ENCODE measurements at places on chromosomes 12 and 14. TPM values are rescaled to one million over a fixed set of nuclear protein-coding genes. Genes with fewer than 3 reads are reported as not detected.

The HSPB8 gene
- polyA plus RNA-seq, result 14.3 TPM

The IFNG-AS1 gene
- polyA plus RNA-seq, result not detected

The PAPLN gene
- 18.3 TPM for polyA plus RNA-seq

The EGLN3 gene
- 4.3 TPM for polyA plus RNA-seq

The ALDH2 gene
- polyA plus RNA-seq, result 115 TPM

The SRRM4 gene
- polyA plus RNA-seq, result 0.02 TPM

The PRH2 gene
- 0.28 TPM for polyA plus RNA-seq

The SSTR1 gene
- polyA plus RNA-seq, result 2.1 TPM

The IRF9 gene
- polyA plus RNA-seq, result 87.4 TPM

The TEX22 gene
- polyA plus RNA-seq, result not detected

DNA sequence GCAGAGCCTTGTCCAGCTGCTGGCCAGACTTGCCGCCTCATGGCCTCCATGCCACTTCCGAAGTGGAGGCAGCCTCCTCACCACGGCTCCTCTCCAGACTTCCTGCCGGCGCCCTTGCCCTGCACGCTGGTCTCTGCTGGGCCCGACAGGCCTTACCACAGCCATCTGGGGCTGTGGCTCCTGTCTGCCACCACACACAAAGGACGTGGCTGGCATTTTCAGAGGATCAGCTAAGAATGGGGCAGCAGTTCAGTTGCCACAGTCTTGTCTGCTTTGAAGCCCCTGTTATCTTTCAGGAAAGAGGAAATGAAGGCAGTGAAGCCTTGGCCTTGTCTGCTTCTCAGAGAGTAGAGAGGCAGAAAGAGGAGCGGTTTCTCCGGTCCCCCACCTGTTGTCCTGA is 178.0 kb upstream of the FKBP4 start:
- H3K4me1 ChIP-seq, result peaks cover 9% of the 10 kb centered on the region
- H3K36me3 ChIP-seq, result no peaks in the 10 kb centered on the region
- no peak overlapping the region for H3K27ac ChIP-seq
- H3K4me3 ChIP-seq, result no peak overlapping the region
- DNase-seq, result no peak
- no peaks in the 10 kb centered on the region for H3K27me3 ChIP-seq

DNA sequence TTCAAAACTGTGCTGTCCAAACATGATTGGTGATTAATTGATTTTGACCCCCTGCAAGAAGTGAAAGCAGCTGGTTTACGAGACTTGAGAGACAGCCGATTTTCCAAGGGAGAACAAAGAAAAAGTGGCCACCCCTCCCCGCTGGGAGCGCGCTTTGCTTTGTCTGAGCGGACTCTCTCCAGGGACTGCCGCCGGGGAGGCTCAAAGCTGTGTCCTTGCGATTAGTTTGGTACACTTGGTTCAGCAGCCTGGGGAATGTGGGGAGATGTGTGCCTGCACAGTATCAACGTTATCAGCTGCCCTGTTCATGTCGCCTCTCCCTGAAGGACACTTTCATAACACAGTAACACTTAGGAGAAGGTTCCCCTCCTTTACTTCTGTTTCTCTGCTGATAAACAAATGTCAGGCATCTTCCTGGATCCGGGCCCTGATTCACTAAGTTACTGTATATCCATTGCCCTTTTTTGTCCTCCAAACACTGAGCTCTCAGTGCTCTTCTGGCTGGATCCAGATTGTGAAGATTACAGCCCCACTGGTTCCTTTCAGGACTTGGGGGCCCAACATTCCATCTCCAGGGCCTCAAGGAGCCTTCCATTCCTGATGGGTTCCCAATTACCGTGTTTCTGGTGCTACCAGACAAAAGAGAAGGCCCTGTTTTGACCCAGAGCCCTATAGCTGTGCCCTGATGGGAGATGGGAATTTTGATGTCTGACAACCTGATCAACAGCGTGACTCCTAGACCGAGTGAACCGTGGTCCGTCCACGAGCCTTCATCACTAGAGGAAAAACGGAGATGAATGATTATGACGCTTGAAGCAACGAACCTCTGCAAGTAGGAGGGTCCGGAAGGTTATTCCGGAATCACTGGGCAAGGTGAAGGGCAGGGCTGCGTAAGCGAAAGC is 31.7 kb upstream of the TUBA1C start:
- peak; percentile 62 for DNase-seq
- peak overlapping the region; percentile 81 for H3K27ac ChIP-seq
- peaks cover 1% of the 10 kb centered on the region for H3K4me1 ChIP-seq
- H3K4me3 ChIP-seq, result no peak overlapping the region

DNA sequence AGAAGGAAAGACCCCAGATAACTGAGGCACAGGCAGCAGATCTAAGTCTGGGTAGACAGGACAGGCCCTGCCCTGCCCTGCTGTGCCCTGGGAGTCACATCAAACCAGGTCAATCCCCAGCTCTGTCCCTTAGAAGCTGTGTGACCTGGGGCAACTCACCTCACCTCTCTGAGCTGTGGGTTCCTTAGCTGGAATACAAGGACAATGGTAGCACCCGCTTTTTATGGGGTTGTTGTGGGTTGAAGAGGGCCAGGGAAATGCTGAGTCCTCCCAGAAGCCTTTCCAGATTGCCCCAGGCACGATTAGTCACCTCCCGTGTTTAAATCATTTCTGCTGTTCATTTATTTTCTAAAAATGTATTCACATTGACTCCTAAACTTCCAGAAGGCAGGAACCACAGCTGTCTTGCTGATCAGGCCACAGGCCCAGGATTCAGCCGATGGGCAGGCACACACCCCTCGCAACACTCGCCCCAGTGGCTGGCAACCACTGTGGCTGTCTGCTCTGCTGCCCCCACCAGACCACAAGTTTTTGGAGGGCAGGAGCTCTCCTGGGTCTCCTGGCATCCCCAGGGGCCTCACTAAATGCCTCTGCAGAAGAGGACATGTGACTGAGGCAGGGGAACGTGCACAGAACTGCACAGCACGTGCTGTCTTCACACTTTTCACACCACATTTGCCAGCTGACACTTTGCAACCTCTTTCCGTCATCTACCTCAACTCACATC is 3.0 kb downstream of the SELPLG start:
- H3K4me3 ChIP-seq, result no peak overlapping the region
- H3K27me3 ChIP-seq, result no peaks in the 10 kb centered on the region
- peaks cover 2% of the 10 kb centered on the region for H3K4me1 ChIP-seq
- H3K36me3 ChIP-seq, result no peaks in the 10 kb centered on the region
- H3K27ac ChIP-seq, result no peak overlapping the region

- no peaks in the 10 kb centered on the region for H3K36me3 ChIP-seq
- H3K4me1 ChIP-seq, result no peaks in the 10 kb centered on the region
- no peaks in the 10 kb centered on the region for H3K27me3 ChIP-seq
- no peak overlapping the region for H3K4me3 ChIP-seq
- no peak for DNase-seq
- H3K27ac ChIP-seq, result no peak overlapping the region
Observed at GRCh38 chr14:53912021-53912420, 44.6 kb downstream of the BMP4 start.

DNA sequence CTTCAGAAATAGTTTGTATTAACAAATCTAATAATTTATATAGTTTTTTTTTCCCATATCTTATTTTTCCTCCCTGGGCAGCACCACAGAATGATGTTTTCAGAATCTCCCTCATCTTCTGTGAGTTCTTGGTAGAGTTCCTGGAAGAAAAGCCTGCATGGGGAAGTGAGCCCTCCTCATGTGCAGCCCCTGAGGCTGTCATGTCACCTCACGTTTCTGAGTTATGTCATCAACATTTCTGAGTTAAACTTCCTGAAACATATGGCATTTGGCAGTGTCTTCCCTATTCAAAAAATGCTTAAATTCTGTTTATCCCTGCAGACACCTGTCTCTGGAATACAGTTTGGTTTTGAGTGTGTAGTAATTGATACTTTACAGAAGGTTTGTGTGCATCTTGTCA is 979.0 kb downstream of the TMEM121 start:
- DNase-seq, result no peak
- no peaks in the 10 kb centered on the region for H3K36me3 ChIP-seq
- no peaks in the 10 kb centered on the region for H3K4me1 ChIP-seq
- no peaks in the 10 kb centered on the region for H3K27me3 ChIP-seq

- no peak overlapping the region for H3K4me3 ChIP-seq
- H3K36me3 ChIP-seq, result no peaks in the 10 kb centered on the region
- H3K27me3 ChIP-seq, result no peaks in the 10 kb centered on the region
Observed at GRCh38 chr14:82837611-82838140, 1304.0 kb upstream of the SEL1L start.

DNA sequence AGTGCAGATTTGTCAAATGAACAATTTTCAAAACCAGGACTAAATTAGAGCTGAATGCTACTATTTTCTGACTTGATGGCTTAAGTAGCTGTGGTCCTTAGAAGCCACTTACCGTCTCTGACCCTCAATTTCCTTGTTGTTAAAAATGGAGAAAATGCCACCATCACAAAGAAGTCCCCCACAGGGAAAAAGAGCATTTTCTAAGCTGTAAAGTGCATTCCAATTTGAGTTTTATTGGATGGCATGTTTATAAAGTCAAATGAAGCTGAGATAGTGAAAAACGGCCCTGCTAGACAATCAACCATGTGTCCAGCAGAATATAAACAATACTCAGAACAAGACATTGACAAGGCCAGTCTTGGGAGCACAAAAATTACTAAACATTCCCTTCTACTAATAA is 53.6 kb downstream of the GOLGA5 start:
- no peak overlapping the region for H3K27ac ChIP-seq
- H3K4me3 ChIP-seq, result no peak overlapping the region
- no peaks in the 10 kb centered on the region for H3K4me1 ChIP-seq
- H3K36me3 ChIP-seq, result no peaks in the 10 kb centered on the region

DNA sequence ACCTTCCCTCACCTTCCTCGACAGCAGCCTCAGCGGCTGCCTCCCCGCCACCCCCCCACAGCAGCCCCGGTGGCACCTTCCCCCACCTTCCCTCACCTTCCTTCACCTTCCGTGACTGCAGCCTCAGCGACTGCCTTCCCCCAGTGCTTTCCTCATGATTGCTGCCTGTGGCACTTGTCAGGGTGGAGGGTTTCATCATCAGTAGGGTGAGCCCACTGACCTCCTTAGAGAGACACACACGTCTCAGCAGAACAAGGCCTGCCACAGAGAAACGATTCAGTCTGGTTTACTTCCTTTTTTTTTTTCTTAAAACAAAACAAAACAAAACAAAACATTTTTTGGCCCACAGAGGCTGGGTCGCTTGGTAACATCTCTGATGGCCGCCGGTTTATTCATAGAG is 75.0 kb downstream of the EP400 start:
- peaks cover 4% of the 10 kb centered on the region for H3K4me1 ChIP-seq
- H3K27ac ChIP-seq, result no peak overlapping the region
- H3K4me3 ChIP-seq, result no peak overlapping the region
- no peaks in the 10 kb centered on the region for H3K27me3 ChIP-seq
- DNase-seq, result no peak

DNA sequence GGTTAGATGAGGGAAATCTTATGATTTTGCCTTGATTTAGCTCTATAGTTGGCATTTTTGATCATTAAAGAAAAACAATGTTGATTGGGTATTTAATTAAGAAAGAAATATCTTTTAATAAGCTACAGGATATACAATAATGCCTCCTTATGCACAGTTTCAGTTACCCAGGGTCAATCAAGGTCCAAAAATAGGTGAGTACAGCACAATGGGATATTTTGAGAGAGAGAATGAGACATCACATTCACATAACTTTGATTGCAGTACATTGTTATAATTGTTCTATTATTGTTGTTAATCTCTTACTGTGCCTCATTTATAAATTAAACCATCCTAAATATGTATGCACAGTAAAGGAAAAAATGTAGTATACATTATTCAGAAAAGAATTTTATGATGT is 102.2 kb downstream of the MYF5 start:
- H3K4me3 ChIP-seq, result no peak overlapping the region
- no peak for DNase-seq
- no peak overlapping the region for H3K27ac ChIP-seq
- no peaks in the 10 kb centered on the region for H3K27me3 ChIP-seq
- H3K36me3 ChIP-seq, result no peaks in the 10 kb centered on the region

GRCh38 chr12:121579981-121580868 is 598 bp downstream of the KDM2B start:
- no peaks in the 10 kb centered on the region for H3K27me3 ChIP-seq
- H3K4me3 ChIP-seq, result peak overlapping the region; percentile 43
- H3K36me3 ChIP-seq, result no peaks in the 10 kb centered on the region
- H3K4me1 ChIP-seq, result peaks cover 13% of the 10 kb centered on the region
- peak; percentile 65 for DNase-seq
- peak overlapping the region; percentile 56 for H3K27ac ChIP-seq

DNA sequence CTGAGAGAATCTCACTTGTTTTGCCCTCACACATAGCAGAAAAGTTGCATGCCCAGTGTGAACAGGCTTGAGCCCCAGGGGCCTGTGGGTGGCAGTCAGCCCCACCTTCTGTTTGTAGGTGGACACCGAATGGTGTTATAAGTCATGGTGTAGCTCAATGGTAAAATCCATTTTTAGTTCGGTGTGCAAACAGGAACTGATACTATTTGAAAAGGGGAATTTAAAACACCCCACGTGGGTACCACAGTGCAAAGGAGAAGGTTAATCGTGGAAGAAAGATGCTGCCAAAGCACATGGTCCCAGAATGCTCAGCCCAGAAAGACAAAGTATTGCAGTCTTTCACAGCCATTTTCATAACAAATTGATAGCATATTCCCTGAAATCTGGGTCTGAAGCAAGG is 71.8 kb upstream of the GZMB start:
- no peak overlapping the region for H3K4me3 ChIP-seq
- DNase-seq, result no peak
- H3K27me3 ChIP-seq, result no peaks in the 10 kb centered on the region

- DNase-seq, result no peak
- H3K36me3 ChIP-seq, result no peaks in the 10 kb centered on the region
- H3K27me3 ChIP-seq, result no peaks in the 10 kb centered on the region
- no peak overlapping the region for H3K4me3 ChIP-seq
- H3K27ac ChIP-seq, result no peak overlapping the region
- H3K4me1 ChIP-seq, result no peaks in the 10 kb centered on the region
Observed at GRCh38 chr12:27052176-27052575, 29.8 kb downstream of the MED21 start.
